ENCODE measurements at places on chromosomes 5 and 9. TPM values are rescaled to one million over a fixed set of nuclear protein-coding genes. Genes with fewer than 3 reads are reported as not detected.

DNA sequence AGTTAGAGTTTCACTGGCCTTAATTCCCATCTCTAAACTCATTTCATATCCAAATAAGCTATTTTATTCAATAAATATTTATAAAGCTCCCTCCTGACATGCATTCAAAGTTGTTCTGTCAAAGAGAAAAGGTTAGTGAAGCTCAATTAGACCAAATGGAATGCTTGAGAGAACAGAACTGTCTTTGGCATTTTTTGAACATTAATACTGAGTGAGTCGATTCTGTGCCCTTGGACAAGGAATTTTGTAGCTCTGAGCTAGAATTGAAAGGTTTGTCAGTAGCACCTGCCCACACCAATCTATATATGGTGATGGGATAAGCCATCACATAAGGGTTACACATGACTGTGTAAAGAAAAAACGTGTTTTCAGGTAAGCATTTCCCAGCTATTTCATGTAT, 631.2 kb upstream of the CCNG1 start:
- no peak for DNase-seq

Gene SOX30
- total RNA-seq: 0.09 TPM

GRCh38 chr9:35108461-35108860, 5.5 kb upstream of the STOML2 start:
- no peak for DNase-seq

Gene NEUROG1
- not detected for total RNA-seq

- peak; percentile 39 for DNase-seq
Observed at GRCh38 chr9:134732392-134733110, 90.9 kb downstream of the COL5A1 start.

Gene SLCO6A1
- not detected for total RNA-seq

- DNase-seq: no peak
Observed at GRCh38 chr5:154945695-154946301, 4.9 kb downstream of the MRPL22 start.

Gene SPATA31C1
- not detected for total RNA-seq

- no peak for DNase-seq
Observed at GRCh38 chr5:116543501-116543900, 31.1 kb downstream of the SEMA6A start.

Gene PRR16
- total RNA-seq: 4.9 TPM

DNA sequence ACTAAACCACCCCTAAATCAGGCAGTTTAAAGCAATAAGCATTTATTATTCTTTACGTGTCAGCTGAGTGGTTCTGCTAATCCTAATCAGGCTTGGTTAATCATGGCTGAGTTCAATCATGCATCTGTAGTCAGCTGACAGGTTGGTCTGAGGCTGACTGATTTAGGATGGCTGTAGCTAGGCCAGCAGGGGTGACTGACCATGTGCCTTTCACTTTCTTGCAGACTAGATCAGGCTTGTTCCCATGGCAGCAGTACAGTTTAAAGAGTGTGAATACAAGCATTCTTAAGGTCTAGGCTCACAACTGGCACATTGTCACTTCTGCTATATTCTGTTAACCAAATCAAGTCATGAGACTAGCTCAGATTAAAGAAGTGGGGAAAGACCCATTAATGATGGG, 16.1 kb upstream of the MPDZ start:
- DNase-seq: no peak

DNA sequence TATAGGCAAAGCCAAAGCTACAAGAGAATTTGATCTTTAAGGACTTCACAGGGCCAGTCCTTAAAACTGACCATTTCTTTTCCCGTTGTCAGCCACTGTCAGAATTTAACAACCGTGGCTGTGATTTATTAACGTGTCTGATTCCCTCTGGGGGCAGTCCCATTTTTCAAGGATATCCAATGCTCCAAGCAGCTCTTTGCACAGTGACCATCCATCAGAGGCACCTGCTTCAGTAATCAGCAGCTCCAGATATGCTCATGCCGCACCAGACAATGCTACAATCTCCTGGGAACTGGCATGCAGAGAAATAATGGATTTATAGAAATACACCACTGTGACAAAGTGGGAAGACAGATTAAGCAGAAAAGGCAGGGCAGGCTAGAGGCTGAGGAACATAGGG, 163.3 kb upstream of the PPP1R2B start:
- DNase-seq: no peak

- DNase-seq: no peak
Observed at GRCh38 chr5:72767289-72768010, 49.0 kb upstream of the TNPO1 start.

DNA sequence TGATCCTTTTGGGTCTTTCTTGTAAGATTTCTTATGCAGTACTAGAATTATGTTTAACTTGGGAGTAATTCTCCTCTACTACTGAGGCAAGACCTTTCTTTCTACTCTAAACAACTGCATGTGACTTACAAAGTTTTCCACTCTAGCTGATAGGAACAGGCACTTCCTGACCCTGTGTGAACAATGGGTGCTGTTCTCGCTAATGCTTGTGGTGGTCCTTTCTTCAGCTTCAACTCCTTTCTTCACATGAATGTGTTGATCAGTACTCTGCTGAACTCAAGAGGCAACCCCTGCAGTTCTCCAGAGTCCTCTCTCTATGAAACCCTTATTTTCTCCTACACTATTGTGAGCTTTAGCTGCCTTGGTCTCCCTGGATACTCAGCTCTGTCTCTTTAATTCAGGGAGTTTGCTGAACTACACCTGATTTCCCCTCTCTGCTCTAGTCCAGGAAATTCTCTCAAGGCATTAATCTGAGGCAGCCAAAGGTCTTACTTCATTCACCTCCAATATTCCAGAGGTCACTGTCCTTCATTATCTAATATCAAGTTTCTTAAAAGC, 484.6 kb upstream of the PIK3R1 start:
- no peak for DNase-seq

DNA sequence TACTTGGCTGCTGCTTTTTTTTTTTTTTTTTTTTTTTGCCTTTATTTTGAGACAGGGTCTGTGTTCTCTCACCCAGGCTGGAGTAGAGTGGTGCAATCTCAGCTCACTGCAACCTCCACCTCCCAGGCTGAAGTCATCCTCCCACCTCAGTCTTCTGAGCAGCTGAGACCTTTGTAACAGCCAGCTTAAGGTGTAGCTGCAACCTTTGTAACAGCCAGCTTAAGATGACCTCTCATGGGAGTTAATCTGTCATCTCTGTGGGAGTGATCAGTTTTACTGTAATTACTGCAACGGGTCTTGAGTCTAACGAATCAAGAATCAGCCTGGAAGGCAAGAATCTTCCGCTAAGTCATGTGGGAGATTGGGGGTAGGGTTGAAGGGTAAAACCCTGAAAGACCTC, 31.6 kb upstream of the SNX2 start:
- no peak for DNase-seq

Gene GRM6
- total RNA-seq: not detected

DNA sequence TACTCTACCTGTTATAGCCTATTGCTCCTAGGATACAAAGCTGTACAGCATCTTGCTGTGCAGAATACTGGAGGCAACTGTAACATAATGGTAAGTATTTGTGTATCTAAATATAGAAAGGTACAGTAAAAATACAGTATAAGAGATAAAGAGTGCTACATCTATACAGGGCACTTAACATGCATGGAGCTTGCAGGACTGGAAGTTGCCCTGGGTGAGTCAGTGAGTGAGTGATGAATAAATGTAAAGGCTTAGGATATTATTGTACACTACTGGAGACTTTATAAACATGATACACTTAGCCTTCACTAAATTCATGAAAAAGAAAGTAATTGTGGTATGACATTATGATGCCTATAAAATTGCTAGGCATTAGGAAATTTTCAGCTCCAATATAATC, 65.5 kb upstream of the OSMR start:
- no peak for DNase-seq

- no peak for DNase-seq
Observed at GRCh38 chr5:98986587-98986986, 57.8 kb upstream of the CHD1 start.

GRCh38 chr9:122366074-122366660, 4.7 kb upstream of the PTGS1 start:
- no peak for DNase-seq

- DNase-seq: no peak
Observed at GRCh38 chr5:19554524-19554923, 433.5 kb downstream of the CDH18 start.

GRCh38 chr9:131747352-131747751, 7.5 kb upstream of the RAPGEF1 start:
- no peak for DNase-seq

DNA sequence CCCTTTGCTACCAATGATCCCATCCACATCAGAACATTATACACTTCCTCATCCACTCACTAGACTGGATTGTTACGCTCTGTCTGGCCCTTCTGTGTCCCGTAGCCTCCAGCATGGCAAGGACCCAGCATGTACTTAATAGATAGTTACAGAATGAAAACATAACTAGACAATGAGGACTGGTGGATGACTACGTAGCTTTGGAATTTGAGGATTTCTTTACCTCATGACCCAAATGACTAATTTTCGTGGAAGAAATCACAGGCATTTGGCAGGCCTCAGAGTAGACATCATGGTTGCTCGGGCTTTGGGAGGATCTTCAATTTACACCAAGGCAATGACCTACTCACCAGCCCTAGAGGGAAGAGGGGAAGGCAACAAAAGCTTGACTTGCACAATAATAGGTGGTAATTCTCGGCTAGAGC, 299.8 kb downstream of the TLE1 start:
- peak; percentile 77 for DNase-seq

DNA sequence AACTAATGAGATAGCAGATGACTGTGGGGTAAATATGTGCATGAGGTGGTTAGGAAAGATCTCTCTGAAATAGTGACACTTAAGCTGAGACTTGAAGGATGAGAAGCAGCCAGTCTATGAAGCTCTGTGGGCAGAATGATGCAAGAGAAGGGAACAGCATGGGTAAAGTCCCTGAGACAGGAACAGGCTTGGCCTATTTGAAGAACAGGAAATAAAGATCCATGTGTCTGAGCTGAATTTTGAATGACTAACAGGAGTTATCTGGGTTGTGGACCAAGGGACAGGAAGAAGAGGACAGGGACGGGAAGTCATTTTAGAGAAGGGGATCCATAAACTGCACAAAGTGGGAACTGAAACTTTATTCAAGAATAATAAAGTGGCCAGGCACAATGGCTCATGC, 25.6 kb upstream of the HMGCS1 start:
- DNase-seq: no peak

GRCh38 chr5:31470608-31471007, 61.3 kb downstream of the DROSHA start:
- DNase-seq: no peak

DNA sequence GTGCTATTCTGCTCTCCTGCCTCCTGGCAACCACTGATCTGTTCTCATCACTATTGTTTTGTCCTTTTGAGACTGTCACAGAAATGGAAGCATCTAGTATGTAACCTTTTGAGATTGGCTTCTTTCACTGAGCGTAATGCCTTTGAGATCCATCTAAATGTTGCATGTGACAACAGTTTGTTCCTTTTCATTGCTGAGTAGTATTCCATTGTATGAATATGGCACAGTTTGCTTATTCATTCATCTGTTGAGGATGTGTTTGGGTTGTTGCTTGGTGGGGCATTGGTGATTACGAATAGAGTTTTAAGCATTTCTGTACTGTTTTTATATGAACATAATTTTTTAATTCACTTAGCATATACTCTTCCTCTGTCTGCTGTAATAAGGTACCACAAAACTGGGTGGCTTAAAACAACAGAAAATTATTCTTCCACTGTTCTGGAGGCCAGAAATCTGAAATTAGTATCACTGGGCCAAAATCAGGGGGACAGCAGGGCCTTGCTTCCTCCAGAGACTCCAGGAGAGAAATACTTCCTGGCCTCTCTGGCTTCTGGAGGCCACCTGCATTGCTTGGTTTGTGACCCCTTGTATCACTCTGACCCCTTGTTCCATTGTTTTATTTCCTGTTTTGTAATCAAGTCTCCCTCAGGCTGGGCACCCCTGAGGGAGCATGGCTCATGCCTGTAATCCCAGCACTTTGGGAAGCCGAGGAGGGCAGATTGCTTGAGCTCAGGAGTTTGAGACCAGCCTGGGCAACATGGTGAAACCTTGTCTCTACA, 53.0 kb downstream of the EXOSC2 start:
- no peak for DNase-seq

DNA sequence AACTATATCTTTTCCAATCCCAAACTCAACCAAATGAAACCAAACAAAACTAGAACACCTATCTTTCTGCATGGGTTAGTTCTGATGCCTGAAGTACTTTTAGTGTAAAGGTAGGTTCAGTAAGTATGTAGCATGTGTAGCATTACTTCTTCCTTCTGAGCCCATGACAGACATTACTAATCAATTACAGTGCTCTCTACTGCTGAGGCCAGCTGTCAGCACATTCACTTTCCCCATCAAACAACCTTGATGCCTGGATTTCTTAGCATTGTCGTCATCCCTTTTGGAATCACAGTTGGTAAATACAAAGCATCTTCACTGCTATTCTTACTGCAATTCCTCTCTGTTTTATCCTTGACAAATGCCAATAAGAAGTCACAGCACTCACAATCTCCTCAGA, 103.2 kb downstream of the PTTG1 start:
- DNase-seq: no peak

Gene ZNF474
- 0.29 TPM for total RNA-seq

Gene GABRA1
- not detected for total RNA-seq

- DNase-seq: no peak
Observed at GRCh38 chr5:68657055-68657961, 436.5 kb upstream of the SLC30A5 start.

DNA sequence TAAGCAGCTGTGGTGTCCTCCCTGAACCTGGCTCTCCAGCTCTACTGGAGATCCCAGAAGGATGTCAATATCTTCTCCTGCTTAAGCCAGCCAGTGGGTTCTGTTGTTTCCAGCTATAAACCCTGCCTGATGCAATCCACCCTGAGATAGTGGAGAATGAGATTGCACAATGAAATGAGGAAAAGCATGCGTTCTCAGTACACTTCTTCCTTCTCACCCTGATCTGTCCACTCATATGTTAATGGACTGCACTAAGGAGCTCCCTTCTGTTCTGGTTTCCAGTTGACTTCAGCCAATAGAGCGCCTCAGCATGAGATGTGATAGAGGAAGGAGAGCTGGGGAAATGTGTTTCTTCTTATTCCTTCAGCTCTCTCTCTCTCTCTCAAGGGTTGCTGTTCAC, 40.0 kb upstream of the CDH6 start:
- DNase-seq: no peak

Gene RAB14
- 72.3 TPM for total RNA-seq

DNA sequence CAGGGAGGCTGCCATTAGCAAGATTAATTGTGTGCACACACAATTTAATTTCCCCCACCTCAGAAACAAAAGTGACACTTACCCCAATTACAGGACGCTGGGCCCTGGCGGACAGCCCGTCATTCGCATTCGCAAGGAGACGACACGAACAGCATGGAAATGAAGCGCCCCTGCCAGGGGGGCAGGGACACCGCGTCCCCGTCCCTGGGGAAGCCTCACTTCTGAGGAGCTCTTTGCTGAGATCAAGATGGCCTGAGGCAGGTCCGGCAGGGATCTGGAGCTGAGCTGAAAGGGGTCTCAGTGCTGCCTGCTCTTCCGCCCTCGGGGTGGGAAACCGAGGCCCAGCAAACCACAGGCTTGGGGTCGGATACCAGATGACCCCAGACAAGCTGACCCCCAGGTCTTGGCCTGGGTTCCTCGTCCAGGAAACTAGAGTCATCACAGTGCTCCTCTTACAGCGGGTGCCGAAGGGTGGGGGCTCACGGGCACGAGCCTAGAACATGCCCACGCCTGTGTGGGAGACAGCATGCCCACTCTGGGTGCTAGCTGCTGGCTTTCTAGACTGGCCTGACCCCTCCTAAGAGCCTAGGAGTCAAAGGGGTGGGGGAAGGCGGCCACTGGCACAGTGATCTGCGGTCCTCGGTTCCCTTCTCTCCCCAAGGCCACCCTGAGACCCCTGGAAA, 103.2 kb downstream of the VAV2 start:
- no peak for DNase-seq

Data from mucosa of gallbladder (tissue), 1 donor.